ENCODE measurements at places on chromosomes 4 and X.

- no peak for DNase-seq
Observed at GRCh38 chr4:1576961-1577821, 106.9 kb downstream of the FAM53A start.

DNA sequence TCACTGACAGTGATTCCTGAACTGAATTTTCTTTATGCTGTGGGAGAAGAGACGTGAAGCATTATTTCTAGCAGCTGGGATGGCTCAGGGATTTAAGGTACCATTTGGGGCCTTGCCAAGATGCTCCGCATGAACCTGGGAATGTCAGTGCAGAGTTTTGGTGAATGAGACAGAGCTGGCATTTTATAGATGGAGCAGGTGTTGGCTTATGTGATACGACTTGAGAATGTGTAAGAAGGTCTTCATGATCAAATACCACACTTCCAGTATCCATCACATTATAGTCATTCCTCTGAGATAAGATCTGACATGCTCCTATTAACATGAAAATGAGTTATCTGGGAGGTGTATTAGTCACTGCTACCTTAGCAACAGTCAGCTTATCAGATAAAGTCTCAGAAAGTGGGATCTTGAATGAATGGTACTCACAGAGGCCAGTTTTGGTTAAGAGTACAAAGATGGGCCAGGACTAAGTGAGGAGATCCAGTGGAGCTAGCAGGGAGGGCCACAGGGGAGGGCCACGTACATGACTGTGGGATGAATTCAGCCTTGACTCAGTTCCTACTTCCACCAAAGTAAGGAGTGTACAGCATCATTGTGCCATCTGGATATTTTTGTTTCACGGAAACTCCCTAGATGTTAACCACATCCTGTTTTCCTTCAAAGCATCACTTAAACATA is 116.7 kb downstream of the SPCS3 start:
- no peak for DNase-seq

DNA sequence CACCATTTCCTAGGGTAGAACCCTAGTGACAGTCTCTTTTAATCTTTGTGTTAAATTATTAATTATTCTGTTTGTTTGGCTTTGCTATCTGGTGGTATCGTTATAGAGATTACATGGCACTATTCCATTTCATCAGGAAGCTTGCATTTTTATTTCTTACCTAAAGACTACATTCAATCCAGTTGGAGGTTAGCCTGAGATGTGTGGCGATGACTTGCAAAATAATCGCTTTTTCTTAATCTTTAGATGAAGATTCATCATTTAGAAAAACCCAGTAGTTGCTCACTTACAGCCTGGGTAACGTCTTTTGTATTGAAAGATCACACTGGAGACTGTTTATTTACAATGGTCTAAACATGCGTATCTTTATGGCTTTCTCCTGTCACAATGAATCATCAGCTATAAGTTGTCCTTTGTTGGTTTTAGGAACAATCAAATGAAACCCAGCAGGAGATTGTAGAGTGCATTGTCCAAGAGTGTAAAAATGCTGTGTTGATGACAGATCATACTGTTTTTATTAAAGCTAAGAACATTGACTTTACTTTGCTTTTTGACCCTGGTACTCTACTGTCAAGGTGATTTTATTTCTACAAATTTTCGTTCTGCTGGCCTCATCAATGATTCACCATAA is 281.7 kb upstream of the PITX2 start:
- DNase-seq, result no peak

GRCh38 chr4:110916505-110916904 is 293.6 kb upstream of the PITX2 start:
- DNase-seq, result no peak

GRCh38 chrX:15500497-15500966 is at the start of gene BMX:
Gene BMX (plus strand): TSS chrX:15500807. CDS start chrX:15508354, 7,547 bp downstream.
- no peak for DNase-seq

DNA sequence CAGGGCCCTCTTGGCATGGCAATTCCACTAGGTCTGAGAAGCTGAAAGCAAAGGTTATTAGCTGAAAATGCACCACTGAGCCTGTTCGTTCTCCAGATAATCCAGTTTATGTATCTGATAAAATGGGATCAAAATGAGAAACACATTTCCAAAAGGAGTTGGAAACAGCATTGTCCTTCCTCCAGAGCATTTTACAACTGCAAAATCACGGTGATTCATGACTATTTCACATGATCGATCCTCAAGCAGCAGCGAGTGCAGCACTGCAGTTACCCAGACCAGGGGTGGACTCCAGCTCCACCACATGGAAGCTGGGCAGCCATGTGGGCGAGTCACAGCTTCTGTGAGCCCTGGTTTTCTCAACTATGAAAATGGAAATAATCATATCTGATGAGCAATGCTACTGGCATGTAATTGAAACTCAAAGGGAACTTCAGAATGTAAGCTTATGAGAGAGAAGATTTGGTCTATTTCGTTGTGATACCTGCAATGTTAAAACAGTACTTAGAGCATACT is 78.7 kb upstream of the MSX1 start:
- DNase-seq, result no peak

- DNase-seq, result no peak
Observed at GRCh38 chr4:6419452-6420028, 52.9 kb downstream of the PPP2R2C start.

DNA sequence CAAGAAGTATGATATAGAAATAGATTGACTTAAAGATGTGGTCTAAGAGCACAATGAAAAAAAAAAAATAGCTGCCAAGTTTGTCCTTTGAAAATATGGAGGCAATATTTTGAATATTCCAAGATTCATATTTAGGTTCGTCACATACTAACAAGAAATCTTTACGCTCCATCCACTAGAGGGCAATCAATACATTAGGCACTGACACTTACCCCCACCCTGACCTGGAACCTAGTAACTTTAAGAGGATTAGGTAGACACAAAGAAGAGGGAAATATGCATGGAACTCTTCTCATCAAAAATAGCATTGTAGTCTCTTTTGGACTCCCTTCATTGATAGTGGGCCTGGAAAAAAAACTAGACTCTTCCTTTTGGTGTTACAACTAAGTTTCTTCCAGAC is 1108.1 kb downstream of the PCDH19 start:
- no peak for DNase-seq

- DNase-seq, result no peak
Observed at GRCh38 chr4:174045381-174045780, 238.1 kb downstream of the FBXO8 start.

DNA sequence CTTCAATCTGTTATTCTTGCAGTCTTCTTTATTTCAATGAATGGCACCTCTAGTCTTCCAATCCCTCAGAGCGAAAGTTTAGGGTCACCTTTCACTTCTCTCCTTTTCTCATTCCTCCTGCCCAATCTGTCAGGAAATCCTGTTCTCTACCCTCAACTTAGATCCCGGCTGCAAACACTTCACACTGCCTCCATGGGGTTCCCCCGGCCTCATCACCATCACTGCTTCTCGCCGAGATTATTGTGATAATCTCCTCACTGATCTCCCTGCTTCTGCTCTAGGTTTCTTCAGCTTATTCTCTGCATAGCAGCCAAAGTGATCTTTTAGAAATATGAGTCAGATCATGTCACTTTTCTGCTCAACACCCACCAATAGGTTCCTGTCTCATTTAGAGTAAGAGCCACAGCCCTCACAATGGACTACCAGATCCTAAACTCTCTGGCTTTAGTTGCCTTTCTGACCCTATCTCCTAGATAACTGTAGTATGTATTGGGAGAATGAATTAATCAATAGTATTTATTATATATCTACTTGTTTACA is 43.6 kb upstream of the TBC1D9 start:
- DNase-seq, result no peak

DNA sequence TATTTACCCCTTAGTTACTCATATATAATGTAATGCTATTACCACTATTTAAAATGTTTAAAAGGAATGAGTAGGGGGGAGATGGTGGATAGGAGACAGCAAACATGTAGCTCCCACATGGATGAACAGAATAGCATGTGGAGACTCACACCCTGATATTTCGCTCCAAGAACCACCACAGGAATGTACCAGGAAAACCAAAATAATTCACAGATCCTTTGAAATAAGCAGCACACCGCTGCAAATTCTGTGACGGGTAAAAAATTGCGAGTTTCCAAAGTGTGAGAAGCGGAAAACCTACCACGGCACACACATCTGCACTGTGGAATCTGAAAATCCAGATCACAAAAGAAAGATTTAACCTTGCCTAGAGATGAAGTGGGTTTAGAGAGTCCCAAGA is 428.2 kb downstream of the TLL1 start:
- no peak for DNase-seq

GRCh38 chrX:1397001-1397400 is 5.1 kb upstream of the SLC25A6 start:
- no peak for DNase-seq

DNA sequence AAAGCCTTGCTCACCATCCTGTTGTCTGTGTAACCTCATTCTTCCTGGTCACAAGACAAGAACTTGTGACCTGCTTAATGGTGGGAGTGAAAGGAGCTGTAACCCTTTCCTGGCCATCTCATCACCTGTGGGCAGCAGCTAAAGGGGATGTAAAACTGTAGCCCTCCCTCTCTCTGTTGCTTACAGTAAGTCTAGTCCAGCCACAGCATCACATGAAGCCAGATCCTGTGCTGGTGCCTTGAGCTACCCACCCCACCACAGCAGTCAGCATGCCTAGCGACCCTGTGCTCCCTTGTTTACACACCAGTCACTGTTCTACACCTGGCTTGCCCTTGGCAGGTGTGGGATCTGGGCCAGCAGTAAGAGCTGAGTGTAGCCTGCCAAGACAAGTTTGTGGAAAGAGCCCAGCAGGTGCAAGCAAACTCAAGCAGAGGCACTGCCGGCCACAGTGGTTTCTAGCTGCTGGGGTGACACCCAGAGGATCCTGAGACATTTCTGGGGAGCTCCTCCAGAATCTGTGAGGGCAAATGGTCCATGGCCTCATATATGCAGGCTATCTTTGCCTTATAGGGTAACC is 41.0 kb downstream of the UGT2B28 start:
- DNase-seq, result no peak

DNA sequence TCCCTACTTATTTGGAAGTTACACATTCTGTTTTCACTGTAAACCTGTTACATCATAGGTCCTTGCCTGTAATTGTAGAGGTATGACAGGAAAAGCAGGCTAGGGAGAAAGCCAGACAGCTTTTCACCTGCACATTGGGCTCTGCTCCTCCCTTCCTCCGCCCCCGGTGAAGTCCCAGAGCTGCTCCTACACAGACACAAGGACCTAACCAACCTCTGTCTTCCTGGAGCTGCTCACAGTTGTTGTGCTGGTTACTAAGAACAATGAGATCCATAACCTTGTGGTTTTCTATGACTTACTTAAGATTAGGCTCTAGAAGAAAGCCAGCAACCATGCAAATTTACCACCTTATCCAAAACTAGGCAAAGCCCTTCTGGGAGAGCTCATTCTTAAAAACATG is 40.0 kb downstream of the MOSPD2 start:
- DNase-seq, result no peak

GRCh38 chr4:41408859-41409593 is 128.9 kb upstream of the LIMCH1 start:
- DNase-seq, result no peak

- no peak for DNase-seq
Observed at GRCh38 chr4:108397850-108398249, 222.5 kb upstream of the RPL34 start.

DNA sequence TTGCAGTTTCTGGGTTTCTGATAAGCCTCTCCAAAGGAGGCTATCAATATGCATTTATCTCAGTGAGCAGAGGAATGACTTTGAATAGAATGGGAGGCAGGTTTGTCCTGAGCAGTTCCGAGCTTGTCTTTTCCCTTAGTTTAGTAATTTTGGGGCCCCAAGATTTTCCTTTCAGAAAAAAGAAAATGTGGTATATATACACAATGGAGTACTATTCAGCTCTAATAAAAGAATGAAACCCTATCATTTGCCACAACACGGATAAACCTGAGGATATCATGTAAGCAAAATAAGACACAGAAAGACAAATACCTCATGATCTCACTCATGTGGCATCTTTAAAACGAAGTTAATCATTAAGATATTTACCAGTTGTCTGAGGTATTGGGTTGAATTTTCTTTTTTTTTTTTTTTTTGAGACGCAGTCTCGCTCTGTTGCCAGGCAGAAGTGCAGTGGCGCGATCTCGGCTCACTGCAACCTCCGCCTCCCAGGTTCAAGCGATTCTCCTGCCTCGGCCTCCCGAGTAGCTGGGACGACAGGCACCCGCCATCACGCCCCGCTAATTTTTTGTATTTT is 540 bp downstream of the ZNF721 start:
- DNase-seq, result no peak

DNA sequence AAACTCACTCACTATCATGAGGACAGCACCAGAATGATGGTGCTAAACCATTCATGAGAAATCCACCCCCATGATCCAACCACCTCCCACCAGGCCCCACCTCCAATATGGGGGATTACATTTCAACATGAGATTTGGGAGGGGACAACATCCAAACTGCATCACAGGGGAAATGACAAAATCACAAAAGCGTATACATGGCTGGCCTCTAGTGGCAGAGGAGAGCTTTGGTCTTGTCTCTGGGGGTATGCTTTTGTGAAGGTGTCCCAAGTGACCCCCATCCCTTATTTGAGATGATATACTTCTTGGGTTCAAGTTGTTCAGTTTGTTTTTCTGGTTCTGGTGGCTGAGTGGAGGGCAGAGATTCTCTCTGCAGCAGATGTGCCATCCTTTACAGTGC is 8.5 kb upstream of the SETD7 start:
- no peak for DNase-seq

DNA sequence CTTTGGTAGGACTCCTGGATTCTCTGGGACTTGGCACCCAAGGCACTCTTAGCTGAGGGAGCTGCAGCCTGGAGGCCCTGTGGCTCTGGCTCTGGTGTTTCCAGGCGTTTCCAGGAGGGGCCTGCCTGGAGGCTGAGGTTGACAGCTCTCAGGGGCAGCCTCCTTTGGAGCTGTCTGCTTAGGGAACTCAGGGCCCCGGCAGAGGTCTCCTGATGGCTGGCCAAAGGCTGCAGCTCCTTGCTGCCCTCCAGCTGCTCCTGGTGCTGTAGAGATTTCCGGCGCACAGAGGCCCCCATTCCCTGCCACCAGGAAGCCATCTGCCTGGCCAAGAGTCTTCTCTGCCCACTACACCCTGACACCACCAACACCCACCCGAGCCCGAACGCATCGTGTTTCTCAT is 25.3 kb upstream of the ARHGEF38 start:
- no peak for DNase-seq

GRCh38 chr4:34486461-34487363 is 1757.6 kb downstream of the ARAP2 start:
- DNase-seq, result no peak

- no peak for DNase-seq
Observed at GRCh38 chrX:110181459-110182137, 136.3 kb downstream of the AMMECR1 start.

- no peak for DNase-seq
Observed at GRCh38 chrX:120310861-120311726, at the start of gene TMEM255A. Gene TMEM255A (minus strand): TSS chrX:120311461. CDS start chrX:120311309, 152 bp downstream.

DNA sequence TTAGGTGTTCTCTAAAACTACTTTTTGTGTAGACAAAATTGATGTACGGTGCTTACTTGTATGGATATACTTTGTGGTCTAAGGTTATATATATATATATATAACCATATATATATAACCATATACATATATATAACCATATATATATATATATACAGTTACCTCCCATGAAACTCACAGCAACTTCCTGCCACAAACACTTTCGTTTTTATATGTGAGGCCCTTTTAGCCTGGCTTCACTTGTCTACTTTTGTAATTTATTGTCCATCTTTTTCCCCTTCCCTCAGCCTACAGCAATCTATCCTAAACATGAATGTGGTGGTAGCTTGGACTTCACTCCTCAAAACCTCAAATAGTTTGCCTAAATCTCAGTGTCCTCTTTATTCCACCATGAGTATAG is 72.8 kb upstream of the NPFFR2 start:
- no peak for DNase-seq

- no peak for DNase-seq
Observed at GRCh38 chrX:28582511-28582910, 4.7 kb upstream of the IL1RAPL1 start.
